Right forelimb (tissue), 1 donor: ENCODE measurements at places on chromosomes 5 and 9.

DNA sequence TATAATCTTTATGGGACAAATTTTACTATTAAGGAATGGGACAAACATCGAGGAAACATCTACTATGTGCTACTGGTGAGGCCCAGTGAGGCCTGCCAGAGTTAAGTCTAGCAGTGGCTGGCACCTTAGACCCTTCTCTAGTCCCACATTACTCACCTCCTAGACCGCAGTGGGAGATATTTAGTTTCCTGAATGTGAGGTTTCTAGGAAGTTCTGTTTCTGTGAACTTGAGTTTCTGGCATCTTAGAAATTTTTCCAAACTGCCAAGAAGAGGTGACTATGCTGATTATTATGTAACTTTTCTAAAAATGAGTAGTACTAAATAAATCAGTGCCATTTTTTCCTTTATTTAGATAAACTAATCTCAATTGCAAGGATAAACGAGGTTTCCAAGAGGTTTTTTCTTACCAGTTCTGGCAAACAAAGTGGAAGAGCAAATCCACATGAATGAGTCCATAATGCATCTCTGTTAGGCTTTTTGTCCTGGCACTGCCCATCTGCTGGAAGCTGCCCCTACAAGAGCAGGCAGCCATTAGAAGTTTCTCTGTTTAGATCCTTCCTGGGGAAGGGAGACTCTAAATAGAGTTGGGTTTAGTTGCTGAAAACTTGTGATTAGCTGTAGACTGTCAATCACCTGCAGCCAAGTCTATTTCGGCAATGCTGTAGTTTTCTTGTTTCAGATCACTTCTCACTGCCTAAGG, 348.7 kb downstream of the MAN2A1 start:
- DNase-seq: no peak

GRCh38 chr5:57383093-57383861, 99.3 kb downstream of the ACTBL2 start:
- no peak for DNase-seq

DNA sequence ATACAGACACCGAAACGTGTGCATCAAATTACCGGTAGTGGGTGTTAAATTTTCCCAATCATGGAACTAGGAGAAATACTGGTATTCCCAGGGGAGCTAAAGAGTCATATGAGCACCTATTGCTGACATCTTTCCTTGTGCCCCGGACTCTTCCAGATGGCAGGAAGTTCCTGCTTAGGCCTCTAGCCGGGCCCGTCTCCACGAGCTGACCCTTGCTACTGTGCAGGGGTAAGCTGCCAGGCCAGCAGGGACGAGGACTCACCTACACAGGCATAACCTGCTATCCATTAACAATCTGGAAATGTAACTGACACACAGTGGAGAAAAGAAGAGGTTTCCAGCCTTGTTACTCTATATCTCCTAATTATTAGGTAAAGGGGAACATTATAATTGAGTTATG, 16.2 kb upstream of the SSBP2 start:
- no peak for DNase-seq

GRCh38 chr9:470552-471194, 256.0 kb downstream of the DOCK8 start:
- DNase-seq: no peak

- peak; percentile 65 for DNase-seq
Observed at GRCh38 chr9:87678650-87679355, 47.1 kb upstream of the CTSL start.

- DNase-seq: no peak
Observed at GRCh38 chr9:135801070-135801469, 99.1 kb downstream of the KCNT1 start.

DNA sequence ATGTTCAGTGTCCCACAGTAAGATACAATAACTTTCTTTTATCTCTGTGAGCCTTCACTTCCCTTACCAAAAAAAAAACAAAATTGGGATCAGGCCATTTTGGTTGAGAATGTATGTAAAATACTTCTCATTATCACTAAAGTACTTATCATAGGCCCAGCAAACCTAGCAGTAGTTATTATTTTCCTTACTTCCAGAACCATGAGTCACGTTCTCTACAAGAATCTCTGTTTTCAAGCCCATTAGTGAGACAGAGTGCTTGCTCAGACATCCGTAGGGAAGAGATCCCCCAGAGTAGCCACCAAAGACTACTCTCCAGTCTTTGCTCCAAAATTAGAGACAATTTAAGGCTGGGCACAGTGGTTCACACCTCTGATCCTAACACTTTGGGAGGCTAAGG, 103.9 kb upstream of the NR5A1 start:
- DNase-seq: no peak

- DNase-seq: no peak
Observed at GRCh38 chr9:131419716-131420115, 25.8 kb downstream of the PRRC2B start.

DNA sequence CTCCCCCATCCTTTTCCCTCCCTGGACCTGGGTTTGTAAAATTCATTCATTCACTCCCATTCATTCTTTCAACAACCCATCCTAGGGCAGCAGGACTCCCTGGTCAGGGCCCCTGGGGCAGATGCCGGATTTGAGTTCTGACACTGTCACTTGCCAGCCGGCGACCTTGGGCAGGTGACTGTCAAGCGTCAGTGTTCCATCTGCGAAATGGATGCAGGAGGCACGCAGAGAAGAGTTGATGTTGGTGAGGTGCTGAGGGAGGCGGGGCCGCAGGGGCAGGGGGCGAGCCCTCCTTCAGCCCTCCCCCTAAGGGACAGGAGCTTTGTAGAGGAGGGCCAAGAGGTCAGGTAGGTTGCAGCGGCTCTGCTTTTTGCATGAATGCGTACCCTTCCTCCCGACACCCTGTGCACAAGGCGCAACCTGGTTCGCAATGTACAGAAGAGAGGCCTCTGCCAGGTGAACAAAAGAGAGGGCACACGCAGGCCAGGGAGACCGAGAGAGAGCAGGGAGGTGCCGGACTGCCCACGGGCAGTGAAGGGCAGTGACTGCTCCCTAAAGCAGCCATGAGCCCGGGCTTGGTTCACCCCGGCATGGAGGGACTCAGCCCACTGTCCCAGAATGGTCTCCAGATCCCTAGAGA, 128.1 kb downstream of the BARX1 start:
- no peak for DNase-seq

- no peak for DNase-seq
Observed at GRCh38 chr5:23208959-23209431, 298.4 kb upstream of the PRDM9 start.

GRCh38 chr5:135244620-135245021, 154.4 kb downstream of the MACROH2A1 start:
- no peak for DNase-seq

- DNase-seq: no peak
Observed at GRCh38 chr5:97021416-97021815, 85.5 kb downstream of the LNPEP start.
